Esophagus muscularis mucosa (tissue), 4 donors: ENCODE measurements at places on chromosomes 11 and 22.

GRCh38 chr11:75589933-75590332, 27.9 kb downstream of the SERPINH1 start:
- H3K4me1 ChIP-seq: peaks cover 28% of the 10 kb centered on the region
- H3K4me3 ChIP-seq: no peak overlapping the region
- H3K36me3 ChIP-seq: no peaks in the 10 kb centered on the region
- no peaks in the 10 kb centered on the region for H3K27me3 ChIP-seq
- DNase-seq: no peak

DNA sequence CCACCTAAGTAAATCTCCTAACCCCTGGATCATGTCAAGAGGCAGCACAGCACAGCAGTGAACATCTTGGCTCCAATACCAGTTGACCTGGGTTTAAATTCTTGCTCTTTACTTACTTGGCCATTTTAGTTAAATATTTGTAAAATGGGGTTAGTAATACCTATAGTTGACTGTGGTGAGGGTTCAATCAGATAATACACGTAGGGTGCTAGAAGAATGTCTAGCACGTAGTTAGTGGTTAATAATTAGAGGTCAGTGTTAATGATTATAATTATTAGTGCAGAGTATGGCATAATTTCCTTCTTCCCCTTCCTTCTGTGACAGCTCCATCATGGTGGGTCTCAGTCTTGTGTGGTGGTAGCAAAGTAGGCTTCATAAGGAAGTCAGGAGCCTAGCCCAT, 520.8 kb downstream of the INSC start:
- H3K4me1 ChIP-seq: no peaks in the 10 kb centered on the region
- H3K27me3 ChIP-seq: no peaks in the 10 kb centered on the region
- no peak overlapping the region for H3K27ac ChIP-seq
- H3K36me3 ChIP-seq: no peaks in the 10 kb centered on the region

- no peaks in the 10 kb centered on the region for H3K36me3 ChIP-seq
- no peak overlapping the region for H3K27ac ChIP-seq
These were observed 3.0 kb downstream of the PKP3 start for GRCh38 chr11:396948-397548.

- no peaks in the 10 kb centered on the region for H3K36me3 ChIP-seq
- H3K27me3 ChIP-seq: no peaks in the 10 kb centered on the region
- no peaks in the 10 kb centered on the region for H3K4me1 ChIP-seq
- H3K27ac ChIP-seq: no peak overlapping the region
These were observed 1432.6 kb upstream of the TENM4 start for GRCh38 chr11:80873310-80873999.

GRCh38 chr11:17525570-17525969, 18.6 kb downstream of the USH1C start:
- no peaks in the 10 kb centered on the region for H3K4me1 ChIP-seq
- no peak overlapping the region for H3K27ac ChIP-seq
- no peak for DNase-seq
- H3K36me3 ChIP-seq: no peaks in the 10 kb centered on the region

DNA sequence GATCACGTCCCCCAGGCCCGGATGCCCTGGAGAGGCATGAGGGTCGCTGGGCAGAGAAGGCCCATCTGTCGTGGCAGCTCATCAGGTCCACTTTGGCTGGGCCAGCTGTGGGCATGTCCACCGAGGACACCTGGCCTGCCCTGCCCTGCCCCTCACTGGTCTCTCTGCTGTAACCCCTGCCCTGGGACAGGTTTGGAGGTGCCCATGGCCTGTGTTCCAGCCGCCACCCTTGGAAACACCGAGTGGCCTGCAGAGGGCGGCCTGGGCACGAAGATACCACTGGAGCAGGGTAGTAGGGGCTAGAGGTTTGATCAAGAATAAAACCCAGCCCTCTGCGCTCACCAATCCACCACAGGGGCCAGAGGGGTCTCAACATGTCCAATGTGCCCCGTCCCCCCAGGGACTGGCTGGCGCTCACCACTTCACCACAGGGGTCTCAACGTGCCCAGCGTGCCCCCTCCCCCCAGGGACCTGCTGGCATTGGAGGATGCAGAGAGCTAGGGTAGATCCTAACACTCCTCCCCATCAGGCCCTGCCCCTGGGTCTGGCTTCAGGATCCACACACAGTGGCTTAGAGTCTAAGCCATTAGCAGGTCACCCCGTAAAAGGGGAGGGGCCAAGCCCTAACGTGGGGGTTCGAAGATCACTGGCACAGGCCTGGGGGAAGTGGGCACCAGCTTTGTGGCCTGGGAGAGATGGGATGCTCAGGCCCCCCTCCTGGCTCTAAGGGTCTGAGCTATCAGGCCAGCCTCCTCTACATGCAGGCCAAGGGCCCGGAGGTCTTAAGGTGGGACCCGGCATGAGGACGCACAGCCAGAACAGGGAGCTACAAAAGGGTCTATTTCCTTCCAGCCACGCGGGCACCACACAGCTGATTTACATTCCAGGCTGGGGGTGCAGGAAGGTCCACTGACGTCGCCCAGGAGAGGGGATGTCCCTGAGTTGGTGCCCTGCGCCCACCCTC, 1.3 kb upstream of the HDAC10 start:
- DNase-seq: no peak
- H3K4me1 ChIP-seq: peaks cover 48% of the 10 kb centered on the region
- peaks cover 5% of the 10 kb centered on the region for H3K36me3 ChIP-seq
- H3K4me3 ChIP-seq: peak overlapping the region; percentile 68
- H3K27ac ChIP-seq: peak overlapping the region; percentile 83

GRCh38 chr11:76605338-76606074, 65.0 kb downstream of the LRRC32 start:
- DNase-seq: peak; percentile 68
- no peaks in the 10 kb centered on the region for H3K27me3 ChIP-seq
- no peaks in the 10 kb centered on the region for H3K36me3 ChIP-seq
- peaks cover 49% of the 10 kb centered on the region for H3K4me1 ChIP-seq

DNA sequence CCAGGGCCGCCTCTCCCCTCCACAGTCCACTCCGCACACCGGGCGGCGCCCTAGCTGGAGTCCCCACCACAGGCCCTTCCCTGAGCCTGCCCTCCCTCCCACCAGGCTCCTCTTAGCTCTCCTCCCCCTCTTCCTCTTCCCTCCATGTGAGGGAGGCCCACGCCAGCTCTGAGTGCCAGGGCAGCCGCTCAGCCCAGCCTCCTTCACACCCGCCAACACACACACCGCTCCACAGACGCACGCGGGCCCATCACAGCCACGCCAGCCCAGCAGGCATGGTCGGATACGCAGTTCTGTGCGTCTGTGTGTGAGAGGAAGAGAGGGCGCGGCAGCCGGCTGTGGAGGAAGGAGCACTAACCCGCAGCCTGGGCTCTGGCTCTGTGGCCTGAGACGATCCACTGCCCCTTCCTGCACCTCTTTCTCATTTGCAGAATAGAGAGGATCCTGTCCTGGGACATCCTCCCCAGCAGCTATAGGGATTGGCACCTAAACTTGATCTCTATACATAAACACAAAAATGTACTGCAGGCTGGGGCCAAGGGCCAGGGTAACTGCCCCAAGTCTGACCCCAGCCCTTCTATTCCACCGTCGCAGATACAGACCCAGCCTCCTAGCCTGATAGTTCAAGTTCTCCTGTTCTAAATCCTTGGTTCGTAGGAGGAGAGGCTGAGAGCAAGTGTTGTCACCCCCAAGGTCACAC, 3.5 kb downstream of the CHRM4 start:
- no peak overlapping the region for H3K27ac ChIP-seq
- H3K4me1 ChIP-seq: peaks cover 41% of the 10 kb centered on the region
- no peaks in the 10 kb centered on the region for H3K36me3 ChIP-seq
- no peak for DNase-seq
- H3K27me3 ChIP-seq: peaks cover 25% of the 10 kb centered on the region
- H3K4me3 ChIP-seq: no peak overlapping the region

DNA sequence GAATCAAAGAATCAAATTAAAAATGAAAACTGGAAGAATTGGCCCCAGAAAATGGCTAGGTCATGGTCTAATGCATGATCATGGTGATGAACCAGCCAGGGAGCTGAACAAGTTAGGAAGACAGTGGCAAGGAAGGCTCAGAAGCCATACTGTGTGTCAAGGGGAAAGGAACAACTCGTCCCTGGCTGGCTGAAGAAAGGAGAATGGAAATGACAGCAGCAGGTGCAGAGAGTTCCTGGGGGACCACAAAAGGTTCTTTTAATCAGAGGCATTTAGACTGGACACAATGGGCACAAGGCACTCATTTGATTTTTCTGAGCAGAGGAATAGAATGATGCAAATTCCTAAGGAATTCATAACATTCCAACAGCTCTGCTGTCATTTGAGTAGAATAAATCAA, 209.9 kb downstream of the LARGE1 start:
- H3K36me3 ChIP-seq: no peaks in the 10 kb centered on the region
- no peaks in the 10 kb centered on the region for H3K27me3 ChIP-seq
- no peak overlapping the region for H3K27ac ChIP-seq
- no peak overlapping the region for H3K4me3 ChIP-seq

DNA sequence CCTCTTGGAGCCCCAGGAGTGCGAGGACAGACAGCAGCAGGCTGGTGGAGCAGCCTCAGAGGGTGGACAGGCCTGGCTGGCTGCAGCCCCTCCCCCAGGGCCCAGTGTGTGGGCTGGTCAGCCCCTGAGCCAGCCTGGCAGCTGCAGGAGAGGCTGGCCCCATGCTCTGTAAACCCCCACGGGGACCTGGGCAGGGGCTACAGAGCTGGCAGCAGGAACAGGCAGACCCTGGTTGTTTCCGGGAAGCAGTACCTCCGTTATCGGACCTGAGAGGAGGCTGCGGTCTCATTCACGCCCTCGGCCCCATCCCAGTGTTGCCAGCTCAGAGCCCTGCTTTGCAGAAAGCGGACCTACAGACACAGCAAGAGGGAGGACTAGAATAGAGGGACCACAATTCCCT, 38.5 kb upstream of the COMT start:
- H3K4me3 ChIP-seq: no peak overlapping the region
- H3K36me3 ChIP-seq: peaks cover 10% of the 10 kb centered on the region
- no peak overlapping the region for H3K27ac ChIP-seq
- H3K4me1 ChIP-seq: no peaks in the 10 kb centered on the region
- DNase-seq: no peak

GRCh38 chr22:20046730-20047129, 25.8 kb downstream of the TANGO2 start:
- peaks cover 88% of the 10 kb centered on the region for H3K36me3 ChIP-seq
- H3K27me3 ChIP-seq: no peaks in the 10 kb centered on the region
- H3K4me3 ChIP-seq: no peak overlapping the region
- H3K27ac ChIP-seq: no peak overlapping the region

- no peak for DNase-seq
- H3K27me3 ChIP-seq: peaks cover 100% of the 10 kb centered on the region
- no peak overlapping the region for H3K27ac ChIP-seq
- H3K36me3 ChIP-seq: no peaks in the 10 kb centered on the region
- H3K4me3 ChIP-seq: peak overlapping the region; percentile 35
These were observed 9.8 kb downstream of the NRXN2 start for GRCh38 chr11:64713016-64713707.

GRCh38 chr11:70032943-70033710, 45.0 kb upstream of the ANO1 start:
- no peak overlapping the region for H3K4me3 ChIP-seq
- no peaks in the 10 kb centered on the region for H3K27me3 ChIP-seq
- H3K36me3 ChIP-seq: no peaks in the 10 kb centered on the region

DNA sequence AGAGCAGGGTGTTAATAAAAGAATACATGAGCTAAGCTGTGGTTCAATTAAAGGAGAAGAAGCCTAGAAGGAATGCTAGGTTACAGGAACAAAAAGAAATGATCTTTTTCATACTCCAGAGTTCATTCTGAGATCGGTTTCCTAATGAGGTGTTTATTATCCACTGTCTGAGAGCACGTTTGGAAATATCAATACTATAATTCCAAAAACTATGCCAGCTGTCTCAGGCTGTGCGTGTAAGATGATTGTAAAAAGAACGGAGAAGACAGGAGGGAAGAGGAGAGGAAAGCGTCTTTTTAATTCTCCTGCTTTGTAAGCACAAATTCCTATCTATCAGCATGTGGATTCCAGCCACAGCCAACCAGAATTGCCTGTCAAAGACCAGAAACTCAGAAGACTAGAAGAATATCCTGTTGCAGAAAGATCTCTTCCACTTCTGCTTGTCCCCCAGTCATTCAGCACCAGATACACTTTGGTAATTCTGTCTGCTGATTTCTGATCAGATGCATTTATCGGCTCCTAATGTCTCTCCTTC, 25.7 kb downstream of the APOL5 start:
- peaks cover 19% of the 10 kb centered on the region for H3K36me3 ChIP-seq
- DNase-seq: no peak
- H3K27me3 ChIP-seq: no peaks in the 10 kb centered on the region
- no peak overlapping the region for H3K4me3 ChIP-seq

- H3K27ac ChIP-seq: peak overlapping the region; percentile 75
- no peaks in the 10 kb centered on the region for H3K36me3 ChIP-seq
- H3K4me1 ChIP-seq: peaks cover 98% of the 10 kb centered on the region
- H3K4me3 ChIP-seq: peak overlapping the region; percentile 33
- no peaks in the 10 kb centered on the region for H3K27me3 ChIP-seq
These were observed 16.9 kb downstream of the CTNND1 start for GRCh38 chr11:57778318-57779037.
